Central memory CD8-positive, alpha-beta T cell (primary cell): ENCODE measurements at places on chromosomes 1 and 21.

GRCh38 chr21:44265734-44266270 is 4.1 kb upstream of the DNMT3L start:
- DNase-seq = no peak

- DNase-seq = no peak
These were observed 10.7 kb upstream of the RGS16 start for GRCh38 chr1:182614796-182615454.

DNA sequence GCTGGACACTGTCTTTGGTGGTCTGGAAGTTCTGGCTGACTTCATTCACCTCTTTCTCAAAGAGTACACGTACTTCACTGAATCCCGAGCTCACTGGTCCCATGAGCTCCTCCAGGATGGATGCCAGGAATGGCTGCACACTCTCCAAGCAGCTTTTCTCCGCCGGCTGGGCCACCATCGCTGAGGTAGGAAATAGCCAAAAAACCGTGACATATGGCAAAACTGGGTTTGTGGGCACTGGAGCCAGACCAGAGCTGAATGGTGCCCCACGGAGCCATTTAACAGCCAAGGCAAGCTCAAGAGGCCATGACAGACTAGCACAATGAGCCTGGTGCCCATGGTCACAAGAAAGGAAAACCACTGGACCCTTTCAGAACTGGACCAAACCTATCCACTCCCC is 64.0 kb upstream of the EDEM3 start:
- DNase-seq = no peak

- DNase-seq = no peak
These were observed 14.2 kb downstream of the BLACAT1 start for GRCh38 chr1:205441716-205442050.

DNA sequence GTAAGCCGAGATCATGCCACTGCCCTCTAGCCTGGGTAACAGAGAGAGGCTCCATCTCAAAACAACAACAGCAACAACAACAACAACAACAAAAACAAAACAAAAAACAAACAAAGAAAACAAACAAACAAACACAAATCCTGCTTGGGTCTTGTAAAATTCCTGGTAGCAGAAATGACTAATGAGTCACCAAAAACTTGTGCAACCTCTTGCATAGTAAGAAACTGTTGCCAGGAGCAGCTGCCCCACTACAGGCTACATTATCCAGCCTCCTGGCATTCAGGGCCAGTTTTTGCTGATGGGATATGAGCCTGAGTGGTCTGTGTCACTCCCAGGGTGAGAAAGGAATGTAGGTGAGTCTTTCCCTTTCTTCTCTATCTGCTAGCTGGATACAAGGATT is 245.4 kb downstream of the TNR start:
- DNase-seq = no peak

GRCh38 chr1:231200388-231201031 is 38.7 kb downstream of the TRIM67 start:
- no peak for DNase-seq

DNA sequence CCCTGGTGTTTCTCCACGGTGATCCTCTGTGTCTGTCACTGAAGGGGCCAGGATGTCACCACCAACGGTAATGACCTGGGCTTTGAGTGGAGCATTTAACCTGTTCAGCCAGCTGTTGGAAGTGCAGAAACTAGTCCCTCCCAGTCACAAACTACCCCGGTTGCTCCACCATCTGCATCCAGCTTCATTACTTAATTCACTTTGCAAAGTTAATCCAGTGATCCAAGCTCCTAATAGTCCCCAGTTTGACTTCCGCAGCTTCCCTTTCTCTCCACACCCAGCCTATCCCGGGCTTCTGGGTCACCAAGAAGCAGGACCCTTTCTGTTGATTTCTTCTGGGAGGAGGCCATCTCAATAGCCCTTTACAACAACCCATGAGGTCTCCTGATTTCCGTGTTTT is 63.5 kb downstream of the MDM4 start:
- no peak for DNase-seq

- DNase-seq = no peak
These were observed 193.3 kb upstream of the TNR start for GRCh38 chr1:175936736-175937135.

GRCh38 chr1:52360595-52360968 is 5.4 kb downstream of the CC2D1B start:
- DNase-seq = no peak

DNA sequence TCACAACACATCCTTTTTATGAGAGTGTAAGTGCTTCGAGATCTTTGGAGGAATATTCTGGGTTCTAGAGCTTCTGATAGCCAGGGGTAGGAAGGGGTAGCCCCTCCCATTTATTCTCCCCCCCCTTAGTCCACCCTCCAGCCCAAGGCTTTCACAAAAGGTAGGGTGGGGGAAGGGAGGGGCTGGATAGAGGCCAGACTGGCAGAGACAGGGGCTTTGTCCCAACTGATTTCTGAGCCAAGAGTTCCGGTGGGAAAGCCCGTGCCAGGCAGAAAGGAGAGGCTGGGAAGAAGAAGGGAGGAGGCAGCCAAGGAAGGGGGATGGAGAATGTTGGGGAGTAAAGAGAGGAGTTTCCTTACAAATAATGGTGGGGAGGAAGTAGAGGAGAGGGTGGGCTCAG is 3.1 kb downstream of the BCAN start:
- no peak for DNase-seq

- no peak for DNase-seq
These were observed at the start of gene CROCC for GRCh38 chr1:16921391-16922185. CROCC (plus strand) TSS chr1:16921931; CDS start chr1:16922019, 88 bp downstream.

- DNase-seq = peak; percentile 45
These were observed 172.7 kb downstream of the TGFBR3 start for GRCh38 chr1:91712981-91713841.

GRCh38 chr21:31193761-31194160 is 150.3 kb downstream of the TIAM1 start:
- DNase-seq = no peak

DNA sequence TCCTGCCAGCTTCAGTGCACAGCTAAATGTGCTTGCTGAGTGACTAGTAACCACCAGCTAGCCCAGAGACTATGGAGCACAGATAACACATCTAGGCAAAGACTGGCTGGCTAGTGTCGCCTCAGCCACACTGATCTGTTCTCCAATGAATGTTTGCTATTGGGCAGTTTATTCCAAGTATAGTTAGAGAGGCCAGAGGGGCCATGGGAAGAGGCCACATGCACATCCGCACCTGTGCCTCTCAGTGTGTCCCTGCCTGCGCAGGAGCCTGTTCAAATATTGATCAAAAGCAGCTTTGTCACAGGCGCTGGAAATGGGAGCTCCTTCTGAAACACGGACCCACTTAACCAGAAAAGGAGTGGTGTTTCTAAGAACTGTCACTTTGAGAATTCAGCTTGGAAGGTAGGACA is 51.3 kb upstream of the ATP1A1 start:
- DNase-seq = no peak

DNA sequence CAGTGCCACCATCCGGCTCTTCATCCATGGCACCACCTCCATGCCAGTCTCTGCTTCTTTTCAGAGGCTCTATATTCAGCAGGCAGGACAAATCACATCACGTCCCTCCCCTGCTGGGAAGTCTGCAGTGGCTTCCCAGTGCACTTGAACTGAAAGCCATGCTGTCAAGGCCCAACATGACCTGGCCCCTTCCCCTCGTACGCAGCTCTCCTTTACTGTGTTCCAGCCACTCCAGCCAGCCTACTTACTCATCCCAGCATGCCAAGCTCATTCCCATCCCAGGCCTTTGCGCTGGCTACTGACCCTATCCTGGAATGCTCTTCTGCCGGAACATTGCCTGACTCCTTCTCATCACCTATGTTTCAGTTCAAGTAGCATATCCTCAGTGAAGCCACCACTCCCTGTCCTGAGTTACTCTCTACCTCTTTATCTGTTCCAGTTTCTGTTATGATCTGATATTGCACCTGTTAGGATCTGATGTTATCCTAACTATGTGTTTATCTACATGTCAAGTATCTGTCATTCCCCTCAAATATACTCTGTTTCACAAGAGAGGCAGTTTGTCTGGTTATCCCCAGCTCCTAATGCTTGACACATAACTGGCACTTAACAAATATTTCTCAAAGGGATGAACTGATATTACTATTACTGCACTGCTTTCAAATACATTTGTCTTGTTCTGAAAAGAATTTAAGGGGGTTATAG is 101.2 kb upstream of the F3 start:
- DNase-seq = no peak

DNA sequence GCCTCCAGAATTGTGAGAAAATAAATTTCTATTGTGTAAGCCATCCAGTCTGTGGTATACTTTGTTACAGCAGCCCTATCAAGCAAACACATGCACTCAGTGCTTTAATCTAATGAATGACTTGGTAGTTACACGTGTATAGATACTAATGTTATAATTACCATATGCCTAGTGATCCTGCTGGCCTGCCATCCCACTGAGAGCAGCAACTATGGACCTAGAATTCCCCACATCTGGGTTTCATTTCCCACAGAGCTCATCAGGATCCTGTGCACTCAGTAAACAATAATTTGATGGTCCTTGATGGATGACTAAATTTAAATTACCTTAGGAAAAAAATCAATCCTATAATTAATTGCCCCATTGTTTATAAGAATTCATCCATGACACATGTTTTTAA is 86.5 kb upstream of the RGS1 start:
- no peak for DNase-seq

DNA sequence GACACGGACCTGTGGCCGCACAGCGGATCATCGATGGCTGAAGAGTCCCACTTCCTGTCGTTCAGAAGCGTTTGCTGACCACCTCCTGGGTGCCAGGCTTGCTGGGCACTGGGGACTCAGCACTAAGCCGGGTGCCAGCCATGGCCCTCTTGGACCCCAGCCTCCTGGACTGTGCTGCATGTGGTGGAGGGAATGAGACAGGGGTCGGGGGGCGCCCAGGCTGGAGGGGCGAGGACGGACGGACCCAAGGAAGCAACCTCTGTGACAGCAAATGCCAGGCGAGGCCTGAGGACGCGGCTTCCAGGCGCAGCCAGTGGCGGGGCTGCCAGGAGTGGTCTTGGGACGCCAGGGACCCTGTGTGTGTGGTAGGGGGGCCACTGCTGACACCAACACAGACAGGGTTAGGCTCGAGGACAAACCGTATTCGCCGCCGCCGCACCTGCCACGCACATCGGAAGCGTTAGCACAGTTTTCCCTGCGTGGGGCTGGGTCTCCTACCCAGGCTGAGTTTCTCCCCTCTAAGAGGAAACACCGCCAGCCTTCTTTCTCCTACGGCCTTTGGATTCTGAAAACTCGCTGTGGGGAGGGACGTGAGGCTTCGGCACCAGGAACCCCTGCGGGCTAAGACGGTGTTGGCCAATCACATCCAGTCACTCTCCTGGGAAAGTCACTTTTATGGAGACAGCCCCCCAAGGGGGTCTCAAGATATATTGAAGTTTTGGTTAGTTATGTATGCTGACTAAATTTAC is 3.1 kb upstream of the MXRA8 start:
- DNase-seq = no peak

- DNase-seq = no peak
These were observed 197.6 kb upstream of the FOXD3 start for GRCh38 chr1:63124666-63125191.

DNA sequence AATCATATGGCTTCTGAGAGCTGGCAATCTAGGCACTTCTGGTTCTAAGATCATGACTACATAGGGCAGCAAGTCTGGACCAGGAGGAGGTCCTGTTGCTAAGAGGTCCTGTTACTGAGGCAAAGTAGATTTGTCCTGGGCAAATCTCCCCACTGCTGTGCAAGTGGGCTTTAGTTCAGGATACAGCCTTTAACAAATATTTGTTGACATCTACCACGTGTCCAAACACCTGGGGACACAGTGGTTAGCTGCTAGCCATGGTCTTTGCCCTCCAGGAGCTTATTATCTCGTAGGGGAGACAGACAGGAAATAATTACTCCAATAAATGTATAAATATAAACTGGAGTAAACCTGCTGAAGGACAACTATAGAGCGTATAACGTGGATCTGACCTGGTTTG is 3.2 kb downstream of the CGN start:
- no peak for DNase-seq

DNA sequence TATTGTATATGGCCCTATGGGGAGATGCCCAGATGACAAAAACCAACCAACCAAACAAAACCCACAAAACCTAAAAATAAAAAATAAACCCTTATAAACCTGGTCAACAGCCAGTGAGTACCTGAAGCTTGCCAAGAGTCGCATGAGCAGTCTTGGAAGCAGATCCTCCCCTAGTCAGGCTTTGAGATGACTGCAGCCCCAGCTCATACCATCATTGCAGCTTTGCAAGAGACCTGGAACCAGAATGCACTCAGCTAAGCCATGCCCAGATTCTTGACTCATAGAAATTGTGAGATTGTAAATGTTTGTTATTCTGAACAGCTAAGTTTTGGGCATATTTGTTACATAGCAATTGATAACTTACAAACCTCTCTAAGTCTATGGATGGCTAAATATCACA is 326.8 kb downstream of the HLX start:
- no peak for DNase-seq

DNA sequence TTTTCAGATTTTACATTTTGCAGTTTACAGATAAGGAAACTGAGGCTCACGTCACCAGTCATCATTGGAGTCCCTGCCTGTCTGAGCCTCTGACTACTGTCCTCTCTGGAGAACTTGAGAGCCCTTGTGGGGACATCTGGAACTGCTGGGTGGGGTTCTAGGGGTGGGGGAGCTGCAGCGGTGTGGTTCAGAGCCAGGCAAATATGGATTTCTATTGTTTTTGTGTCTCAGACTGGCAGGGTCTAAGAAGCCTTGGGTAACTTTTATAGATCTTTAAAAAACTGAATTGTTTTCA is 46.9 kb downstream of the IER5 start:
- no peak for DNase-seq

GRCh38 chr1:95118710-95119109 is 1.6 kb downstream of the TLCD4 start:
- no peak for DNase-seq
